ENCODE measurements at places on chromosomes 1 and 21.

DNA sequence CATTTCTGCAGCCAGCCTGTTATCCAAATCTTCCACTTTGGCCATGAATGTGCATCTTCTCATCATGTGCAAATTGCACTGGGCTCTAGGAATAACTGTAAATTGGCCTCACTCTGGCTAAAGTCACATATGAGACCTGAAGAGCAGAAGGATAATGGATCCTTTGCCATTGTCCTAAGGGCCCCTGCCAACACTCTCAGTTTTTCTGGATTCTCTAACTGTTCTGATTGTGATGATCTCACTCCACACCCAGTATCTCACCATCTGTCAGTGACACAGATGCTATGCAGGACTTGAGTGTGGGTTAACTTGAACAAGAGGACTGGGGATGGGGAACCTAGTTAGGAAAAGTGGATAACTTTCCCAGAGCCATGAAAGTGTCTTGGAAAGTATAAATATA, 8.5 kb upstream of the FYB2 start:
- no peak for DNase-seq

- no peak for DNase-seq
Observed at GRCh38 chr1:104466068-104466467, 716.4 kb downstream of the AMY1C start.

GRCh38 chr21:31938330-31939301, 65.8 kb downstream of the HUNK start:
- no peak for DNase-seq

GRCh38 chr1:158833264-158833663, 2.1 kb downstream of the MNDA start:
- DNase-seq: no peak

DNA sequence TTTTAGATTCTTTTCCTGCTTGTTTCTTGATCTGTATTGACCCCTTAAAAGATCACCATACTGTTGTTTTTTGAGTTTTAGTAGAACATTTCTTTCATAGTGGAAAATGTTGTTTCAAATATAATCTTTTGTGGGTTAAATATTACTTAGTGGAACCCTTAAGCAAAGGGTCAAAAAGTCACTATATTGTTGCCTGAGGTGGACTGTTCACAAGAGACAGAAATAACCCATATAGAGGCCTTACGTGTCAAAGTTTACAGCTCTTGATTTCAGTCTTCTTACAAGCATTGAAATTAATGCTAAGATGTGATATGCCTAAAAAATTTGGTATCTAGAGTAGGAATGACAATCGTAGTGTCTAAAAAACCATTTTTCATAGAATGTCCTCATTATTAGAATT, 6.3 kb downstream of the DNAJB4 start:
- no peak for DNase-seq

DNA sequence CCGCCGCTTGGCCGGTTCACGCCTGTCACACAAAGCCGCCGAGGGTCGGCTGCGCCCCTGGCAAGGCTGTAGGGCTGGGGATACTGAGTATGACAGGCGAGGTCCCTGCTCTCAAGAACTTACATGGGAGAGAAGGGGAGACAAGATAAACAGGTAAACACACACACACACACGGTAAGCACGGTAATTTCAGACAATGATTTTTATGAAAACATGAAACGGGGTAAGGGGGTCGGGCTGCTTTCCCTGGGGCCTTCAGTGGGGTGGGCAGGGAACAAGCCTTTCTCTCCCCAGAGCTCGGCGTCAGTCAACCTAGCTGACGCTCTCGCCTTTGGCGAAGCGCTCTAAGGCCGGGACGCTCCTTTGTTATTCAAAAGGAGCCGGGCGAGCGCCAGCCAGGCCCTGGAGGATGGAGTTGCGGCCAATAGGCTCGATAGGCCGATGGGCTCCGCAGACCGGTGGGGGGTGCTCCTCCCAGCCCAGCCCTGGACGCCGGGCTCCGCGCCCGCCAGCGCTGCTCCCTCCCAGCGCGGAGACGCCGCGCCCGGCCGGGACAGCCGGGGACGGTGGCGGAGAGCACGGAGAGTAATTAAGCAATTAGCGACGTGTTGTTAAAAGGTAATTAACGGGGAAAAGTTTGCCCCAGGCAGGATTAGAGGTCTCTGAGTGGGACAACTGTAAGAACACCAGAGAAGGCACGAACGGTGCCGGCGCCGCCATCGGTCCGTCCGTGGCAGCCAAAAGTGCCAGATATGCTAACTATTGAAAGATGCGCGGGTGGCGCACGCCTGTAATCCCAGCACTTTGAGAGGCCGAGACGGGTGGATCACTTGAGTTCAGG, 950 bp upstream of the INKA2 start:
- DNase-seq: no peak

DNA sequence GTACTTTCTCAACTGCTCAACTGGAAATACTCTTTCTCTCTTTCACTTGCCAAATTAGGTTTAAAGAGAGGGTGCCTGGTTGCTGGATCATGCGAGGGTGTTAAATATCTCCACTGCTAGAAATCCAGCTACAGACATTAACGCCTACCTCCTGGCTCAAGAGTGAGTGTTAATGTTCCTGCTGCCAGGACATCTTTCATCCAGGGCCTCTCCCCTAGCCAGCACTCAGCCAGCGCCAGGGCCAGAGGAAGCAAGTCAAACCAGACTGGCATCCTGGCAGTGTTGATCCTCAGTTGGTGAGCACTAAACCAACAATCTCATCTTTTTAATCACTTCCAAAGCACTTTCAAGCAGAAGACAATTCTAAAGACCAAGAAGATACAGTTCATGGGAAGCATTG, 92.9 kb upstream of the BARHL2 start:
- DNase-seq: no peak

GRCh38 chr1:109573785-109574184, 25.4 kb downstream of the GNAI3 start:
- no peak for DNase-seq

DNA sequence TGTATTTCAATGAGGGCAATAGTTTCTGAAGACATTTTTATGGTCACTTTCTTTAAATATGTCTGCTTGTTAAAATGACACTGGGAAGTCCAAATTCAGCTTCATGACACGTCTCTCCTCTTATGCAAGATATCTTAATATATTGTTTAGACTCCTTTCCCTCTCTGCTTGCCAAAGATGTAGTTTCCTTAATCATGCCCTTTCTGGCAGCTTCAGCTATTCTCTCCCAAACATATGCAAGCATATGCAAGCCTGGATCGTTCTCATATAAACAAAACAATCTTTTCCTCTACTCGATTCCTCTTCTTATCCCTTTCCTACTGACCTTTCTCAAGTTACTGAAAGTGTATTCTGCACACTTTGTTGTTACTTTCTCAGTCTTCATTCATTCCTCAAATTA, 372.2 kb downstream of the PTBP2 start:
- DNase-seq: no peak

- no peak for DNase-seq
Observed at GRCh38 chr1:20699558-20699957, 18.2 kb downstream of the KIF17 start.

GRCh38 chr1:27865821-27866220, 6.5 kb upstream of the THEMIS2 start:
- DNase-seq: no peak

- DNase-seq: no peak
Observed at GRCh38 chr1:27004471-27005165, 8.0 kb downstream of the TENT5B start.

GRCh38 chr1:94316836-94317789, 79.7 kb upstream of the ARHGAP29 start:
- DNase-seq: no peak

DNA sequence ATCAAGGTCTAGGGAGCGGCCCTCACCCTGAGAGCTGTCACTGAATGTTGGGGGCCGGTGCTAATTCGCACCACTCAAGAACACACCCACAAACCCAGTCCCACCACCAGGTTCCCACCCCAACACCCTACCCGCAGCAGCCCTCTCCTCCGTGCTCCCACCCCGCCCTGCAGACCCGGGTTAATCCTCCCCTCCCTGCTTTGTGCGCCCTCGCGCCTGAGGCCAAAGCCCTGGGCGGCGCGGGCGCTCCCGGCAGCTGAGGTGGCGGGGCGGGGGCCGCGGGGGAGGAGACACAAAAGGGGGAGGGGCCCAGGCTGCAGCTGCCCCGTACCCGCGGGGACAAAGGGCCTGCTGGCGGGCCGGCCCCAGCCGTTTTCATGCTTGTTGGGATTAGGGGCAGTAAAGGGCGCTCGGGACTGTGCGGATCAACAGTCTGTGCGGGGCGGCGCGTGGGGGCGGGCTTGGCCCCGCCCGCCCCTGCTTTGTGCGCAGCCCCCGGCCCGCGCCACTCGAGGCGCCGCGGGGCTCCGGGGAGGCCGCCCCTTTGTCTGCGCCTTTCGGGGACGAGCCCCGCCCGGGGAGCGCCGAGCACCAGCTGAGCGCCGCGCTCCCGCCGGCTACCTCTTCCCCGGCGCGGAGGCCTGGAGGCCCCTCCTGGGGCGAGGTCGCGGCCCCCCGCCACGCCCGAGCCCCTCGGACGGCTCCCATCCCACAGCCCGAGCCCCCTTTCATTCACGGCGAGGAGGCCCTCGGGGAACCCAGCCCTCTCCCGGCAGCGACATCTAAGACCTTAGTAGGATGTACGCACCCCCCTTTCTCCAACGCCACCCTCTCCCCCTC, 10.9 kb downstream of the C1orf216 start:
- no peak for DNase-seq

GRCh38 chr1:158102881-158103674, 77.6 kb upstream of the CD1D start:
- DNase-seq: no peak

DNA sequence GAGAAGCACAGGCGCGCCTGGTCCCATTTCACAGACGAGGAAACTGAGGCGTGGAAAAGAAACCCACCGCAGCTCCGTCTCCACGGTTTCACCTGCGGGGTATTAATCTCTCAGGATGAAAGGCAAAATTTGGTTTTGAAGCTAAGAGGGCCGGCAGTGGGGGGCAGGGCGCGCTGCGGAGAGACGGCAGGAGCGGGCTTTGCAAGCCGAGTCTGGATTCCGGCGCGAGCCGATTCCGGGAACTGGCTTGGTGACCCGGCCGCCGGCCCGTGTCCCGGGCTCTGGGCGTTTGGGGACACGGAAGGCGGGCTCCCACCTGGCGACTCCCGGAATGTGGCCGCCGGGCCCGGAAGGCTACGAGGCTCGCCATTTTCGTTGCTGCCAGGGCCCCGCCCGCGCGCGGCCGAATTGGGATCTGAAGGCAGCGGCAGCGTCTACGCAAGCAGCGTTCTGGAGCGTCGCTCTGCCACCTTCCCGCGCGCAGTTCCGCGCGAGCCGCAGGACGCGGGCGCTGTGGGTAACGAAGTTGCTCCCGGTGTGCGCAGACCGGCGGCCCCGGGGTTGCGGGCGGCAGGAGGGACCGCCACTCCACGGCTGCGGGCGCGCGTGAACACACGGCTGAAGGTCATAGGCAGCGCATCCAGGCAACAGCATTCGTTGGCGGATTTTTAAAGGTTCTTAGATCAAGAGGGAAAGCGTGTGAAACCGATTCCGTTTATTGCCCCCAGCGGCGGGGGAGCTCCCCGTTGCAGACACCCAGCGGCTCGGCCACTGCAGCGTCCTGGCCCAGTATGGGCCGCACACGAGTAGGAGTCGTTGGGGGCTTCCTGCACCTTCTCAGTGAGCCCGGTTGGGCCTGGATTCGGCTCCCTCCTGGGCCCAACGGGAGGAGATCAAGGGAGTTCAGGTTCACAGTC, 5.4 kb upstream of the PRDM16 start:
- DNase-seq: no peak

- DNase-seq: no peak
Observed at GRCh38 chr1:40760984-40761383, 22.6 kb upstream of the KCNQ4 start.

DNA sequence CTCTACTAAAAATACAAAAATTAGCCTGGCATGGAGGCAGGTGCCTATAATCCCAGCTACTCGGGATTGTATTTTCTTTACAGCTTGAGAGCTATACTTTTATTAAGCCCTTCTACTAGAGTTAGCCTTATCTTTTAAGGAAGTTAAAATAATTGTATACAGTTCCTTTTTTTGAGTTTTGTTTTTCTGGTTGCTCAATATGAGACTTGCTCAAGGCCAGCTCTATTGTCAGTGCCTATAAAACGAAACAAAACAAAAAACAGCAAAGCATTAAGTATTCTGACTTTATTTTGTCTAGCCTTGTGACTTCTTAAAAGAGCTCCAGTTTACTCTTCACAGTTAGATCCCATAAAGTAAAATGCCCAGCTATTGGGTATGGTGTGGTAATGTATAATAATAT, 17.2 kb downstream of the PKN2 start:
- no peak for DNase-seq

GRCh38 chr1:110228869-110229268, 18.8 kb downstream of the KCNC4 start:
- DNase-seq: no peak

- no peak for DNase-seq
Observed at GRCh38 chr21:39073063-39073462, 110.2 kb downstream of the PSMG1 start.

GRCh38 chr1:47002211-47002610, 21.3 kb upstream of the CYP4X1 start:
- DNase-seq: no peak

DNA sequence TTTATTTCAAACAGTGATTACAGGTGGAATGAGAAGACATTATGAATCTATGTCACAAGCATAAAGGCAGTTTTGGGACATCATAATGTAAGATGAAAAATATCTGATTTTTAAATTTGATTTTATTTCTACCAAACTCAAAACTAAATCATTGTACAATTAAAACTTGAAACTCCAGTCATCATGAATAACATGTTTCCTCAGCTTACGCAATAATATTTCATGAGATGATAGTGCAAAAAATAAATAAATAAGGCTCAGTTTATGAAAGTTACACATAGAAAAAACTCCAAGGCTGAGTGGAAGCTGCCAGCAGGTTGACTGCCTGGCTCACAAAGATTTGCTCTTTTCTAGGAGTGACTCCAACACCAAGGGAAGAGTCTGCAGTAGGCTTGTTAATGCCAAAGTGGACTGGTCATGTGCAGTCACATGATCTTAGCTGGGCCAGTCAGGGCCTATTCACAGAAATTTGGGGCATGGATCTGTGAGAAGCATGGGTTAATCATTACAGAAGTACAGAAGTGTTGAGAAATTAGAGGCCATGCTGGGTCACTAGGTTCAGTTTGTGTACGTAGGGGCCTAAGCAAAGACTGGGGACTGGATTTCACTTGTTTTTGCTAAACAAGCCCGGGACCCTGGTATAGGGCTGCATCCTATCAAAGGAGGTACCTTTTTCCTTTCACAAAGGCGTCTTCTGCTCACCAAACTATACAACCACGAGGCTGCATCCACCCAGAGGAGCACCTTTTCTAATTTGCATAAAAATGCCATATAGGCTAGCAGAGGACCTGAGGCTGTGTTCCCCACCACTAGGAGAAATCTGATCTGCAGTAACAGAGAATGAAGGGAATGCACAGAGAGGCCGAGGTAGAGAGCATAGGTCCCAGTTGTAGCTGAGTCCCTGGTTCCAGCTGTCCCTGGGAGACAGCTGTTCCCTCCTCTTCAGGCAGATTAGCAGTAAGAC, 4.9 kb upstream of the ABCA4 start:
- no peak for DNase-seq

- DNase-seq: no peak
Observed at GRCh38 chr1:110212169-110213142, 2.3 kb downstream of the KCNC4 start.

Measured in stimulated activated CD8-positive, alpha-beta memory T cell treated with anti-CD3 and anti-CD28 coated beads, Interleukin-4, amount 100 ng/mL, for 24 hours (primary cell).